Right cardiac atrium (tissue), 5 donors: ENCODE measurements at places on chromosomes 12 and 14. TPM values are rescaled to one million over a fixed set of nuclear protein-coding genes. Genes with fewer than 3 reads are reported as not detected.

KRT71 gene
- not detected for polyA plus RNA-seq

DNA sequence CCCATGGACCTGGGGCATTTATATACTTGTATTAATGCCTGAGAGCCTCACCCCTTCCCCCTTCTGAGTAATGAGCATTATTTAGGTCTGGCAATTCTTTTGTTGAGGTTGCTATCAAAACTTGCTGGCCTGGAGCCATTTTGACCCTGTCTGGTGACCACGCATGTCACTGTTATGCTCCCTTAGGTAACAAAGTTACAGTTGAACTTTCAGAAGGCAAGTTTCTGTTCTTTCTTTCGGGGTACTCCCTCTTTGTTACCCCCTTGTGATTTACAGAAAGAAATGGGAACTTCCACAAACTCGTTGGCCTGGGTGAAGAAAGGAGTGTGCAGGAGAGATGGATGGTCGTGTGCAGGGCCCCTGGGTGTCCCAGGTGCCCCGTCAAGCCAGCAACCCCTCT is 305.4 kb downstream of the DPF3 start:
- DNase-seq, result no peak

DNA sequence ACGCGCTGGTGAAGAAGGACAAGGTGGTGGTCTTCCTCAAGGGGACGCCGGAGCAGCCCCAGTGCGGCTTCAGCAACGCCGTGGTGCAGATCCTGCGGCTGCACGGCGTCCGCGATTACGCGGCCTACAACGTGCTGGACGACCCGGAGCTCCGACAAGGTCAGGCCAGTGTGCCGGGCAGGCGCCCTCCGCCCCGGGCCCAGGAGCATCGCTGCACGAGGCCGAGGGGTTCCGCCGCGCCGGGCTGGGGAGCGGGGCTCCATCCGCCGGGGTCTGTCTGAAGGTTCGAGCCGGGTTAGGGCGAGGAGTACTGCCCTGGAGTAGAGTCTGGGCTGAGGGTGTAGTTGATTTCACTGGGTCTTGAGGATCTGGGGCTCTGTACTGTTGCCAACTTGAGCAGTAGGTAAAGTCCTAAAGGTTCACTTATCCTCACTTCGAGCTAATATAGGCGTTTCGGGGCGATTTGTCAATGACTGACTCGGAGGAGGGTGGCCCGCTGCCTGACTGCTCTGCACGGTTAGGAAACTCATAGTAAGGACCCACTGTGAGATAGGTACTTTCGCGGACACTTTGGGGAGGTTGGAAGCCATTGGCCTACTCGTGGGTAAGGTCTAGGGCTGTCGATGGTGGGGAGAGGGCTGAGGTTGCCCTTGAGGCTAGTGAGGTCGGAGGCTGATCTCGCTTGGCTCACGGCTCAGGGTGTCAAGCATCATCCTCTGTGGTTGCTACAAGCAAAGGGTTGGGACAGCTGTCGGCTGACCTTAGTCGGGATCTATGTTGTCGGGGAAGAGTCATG is 574 bp downstream of the GLRX5 start:
- no peak for DNase-seq

KERA gene
- polyA plus RNA-seq, result 0.02 TPM

GRCh38 chr14:96079066-96079465 is 39.9 kb downstream of the C14orf132 start:
- DNase-seq, result no peak

KRT7 gene
- 0.16 TPM for polyA plus RNA-seq

SLCO1B3 gene
- polyA plus RNA-seq, result not detected

DNA sequence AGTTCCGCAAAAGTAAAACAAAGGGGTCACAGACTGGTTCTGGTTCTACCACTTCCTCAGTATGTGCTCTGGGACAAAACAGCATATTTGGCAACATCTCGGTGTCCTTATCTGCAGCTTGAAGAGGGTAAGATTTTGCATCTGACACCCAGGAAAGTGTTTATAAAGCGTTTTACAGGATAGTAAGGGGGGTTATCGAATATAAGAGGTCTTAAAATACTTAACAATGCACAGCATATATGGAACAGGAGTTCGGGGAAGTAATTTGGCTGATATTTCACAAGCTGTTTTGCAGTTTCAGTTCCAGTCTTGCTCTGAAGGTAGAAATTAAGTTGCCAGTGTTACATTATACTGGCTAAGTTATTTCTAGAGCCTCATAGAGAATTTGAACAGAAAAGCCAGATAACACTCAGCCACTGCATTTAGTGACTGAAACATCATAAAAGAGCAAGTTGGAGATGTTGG is 904 bp upstream of the MAP4K5 start:
- no peak for DNase-seq

- DNase-seq, result no peak
Measured at GRCh38 chr12:118109088-118109487, 5.3 kb upstream of the VSIG10 start.

NOS1 gene
- polyA plus RNA-seq, result 0.07 TPM

- no peak for DNase-seq
Measured at GRCh38 chr12:67674417-67674816, 25.9 kb downstream of the DYRK2 start.

GRCh38 chr12:56028511-56029165 is 7.8 kb downstream of the IKZF4 start:
- no peak for DNase-seq
